ENCODE measurements at places on chromosomes 7 and 10.

DNA sequence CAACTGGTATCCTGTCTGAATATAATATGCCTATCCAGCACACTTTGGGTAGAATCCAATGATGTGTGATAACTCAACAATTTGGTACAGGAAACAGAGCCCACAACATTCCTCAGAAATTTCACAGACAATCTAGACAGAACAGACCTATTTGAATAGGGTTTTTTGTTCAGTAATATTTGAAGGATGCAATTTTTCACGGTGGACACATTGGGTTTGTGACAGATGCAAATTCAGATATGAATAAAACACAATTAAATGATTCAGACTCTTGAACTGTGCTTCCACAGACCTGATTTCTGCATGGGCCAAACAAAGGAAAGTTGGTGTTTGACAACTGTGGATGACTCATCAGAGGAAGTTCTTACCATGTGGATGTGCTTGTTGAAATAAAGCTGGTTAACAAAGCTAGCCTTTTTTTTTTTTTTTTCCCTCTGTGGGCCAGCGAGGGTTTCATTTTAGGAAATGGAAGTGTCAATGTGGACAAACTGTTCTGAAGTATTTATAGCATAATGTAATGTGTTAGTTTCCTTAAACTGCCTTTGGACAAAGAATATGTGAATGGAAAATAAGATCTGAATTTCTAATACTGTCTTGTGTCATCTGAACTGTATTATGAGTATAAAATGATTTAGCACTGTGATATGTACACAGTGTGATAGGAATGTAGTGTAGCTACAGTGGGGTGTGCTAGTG, 43.2 kb upstream of the FAM133B start:
- no peak for DNase-seq

GRCh38 chr10:8054494-8055407, at the start of gene GATA3:
Gene GATA3 (plus strand): TSS chr10:8054688. CDS start chr10:8055656, 968 bp downstream.
- DNase-seq = no peak

- no peak for DNase-seq
Measured at GRCh38 chr10:69090685-69091084, 2.8 kb downstream of the SRGN start.

DNA sequence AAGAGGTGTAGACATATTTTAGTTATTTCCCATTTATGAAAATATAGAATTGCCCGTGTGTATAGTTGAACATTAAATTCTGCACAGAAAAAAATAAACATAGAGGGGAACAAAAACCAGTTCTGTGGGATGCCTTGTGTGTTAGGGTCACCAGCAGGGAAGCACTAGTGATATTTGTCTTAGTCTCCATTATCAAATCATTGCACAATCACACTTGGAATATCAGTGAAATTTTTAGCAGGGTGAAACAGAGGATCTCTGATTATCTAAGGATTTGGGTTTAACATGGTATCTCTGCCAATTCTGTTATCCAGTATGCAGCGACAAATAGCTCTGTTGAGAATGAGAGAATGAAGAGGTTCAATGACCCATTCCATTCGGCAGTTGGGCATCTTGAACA, 496.0 kb upstream of the POM121L12 start:
- no peak for DNase-seq

DNA sequence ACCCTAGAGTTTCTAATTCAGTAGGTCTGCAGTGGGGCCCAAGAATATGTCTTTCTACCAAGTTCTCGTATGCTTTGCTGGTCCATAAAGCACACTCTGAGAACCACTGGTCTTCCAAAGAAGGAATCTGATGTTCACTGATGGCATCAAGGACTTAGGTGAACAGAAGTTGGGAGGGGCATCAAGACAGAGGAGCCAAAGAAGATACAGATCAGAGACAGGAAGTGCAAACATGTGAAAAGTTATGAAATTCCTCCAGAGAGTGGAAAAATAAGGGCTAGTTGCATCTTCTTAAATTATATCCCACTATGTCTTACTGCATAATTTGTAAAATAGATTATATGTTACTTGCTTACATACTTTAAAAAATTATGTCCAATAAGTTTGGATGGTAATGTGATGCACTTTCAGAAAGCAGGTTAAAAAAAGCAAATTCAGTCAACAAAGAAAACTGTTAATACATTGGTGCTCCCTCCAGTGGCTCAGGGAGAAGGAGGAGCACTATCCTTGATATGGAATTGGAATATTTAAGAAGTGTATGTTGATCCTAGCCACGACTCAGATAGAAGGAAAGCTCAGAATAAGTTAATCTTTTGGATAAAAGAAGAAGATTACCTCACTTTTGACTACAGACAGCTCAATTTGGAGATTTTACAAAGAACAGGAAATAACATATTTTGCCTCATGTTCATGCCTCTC, 35.8 kb downstream of the CREB3L2 start:
- DNase-seq = no peak

DNA sequence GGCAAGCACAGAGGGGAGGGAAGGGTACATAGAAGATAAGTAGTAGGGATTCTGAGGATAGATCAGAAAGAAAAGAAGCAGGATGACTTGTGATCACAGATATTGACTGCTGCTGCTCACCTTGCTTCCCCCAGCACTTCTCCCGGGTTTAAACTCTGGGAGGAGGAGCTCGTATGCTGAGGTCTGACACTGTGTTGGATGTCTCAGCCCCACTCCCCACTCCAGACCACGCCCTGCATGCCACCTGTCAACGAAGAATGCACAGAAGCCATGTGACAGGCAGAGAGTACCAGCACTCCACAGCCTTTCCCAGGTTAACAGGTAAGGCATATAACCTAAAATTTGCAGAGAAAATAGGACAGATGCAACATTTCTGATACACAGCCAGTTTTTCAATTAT, 388.9 kb downstream of the TNS3 start:
- no peak for DNase-seq

DNA sequence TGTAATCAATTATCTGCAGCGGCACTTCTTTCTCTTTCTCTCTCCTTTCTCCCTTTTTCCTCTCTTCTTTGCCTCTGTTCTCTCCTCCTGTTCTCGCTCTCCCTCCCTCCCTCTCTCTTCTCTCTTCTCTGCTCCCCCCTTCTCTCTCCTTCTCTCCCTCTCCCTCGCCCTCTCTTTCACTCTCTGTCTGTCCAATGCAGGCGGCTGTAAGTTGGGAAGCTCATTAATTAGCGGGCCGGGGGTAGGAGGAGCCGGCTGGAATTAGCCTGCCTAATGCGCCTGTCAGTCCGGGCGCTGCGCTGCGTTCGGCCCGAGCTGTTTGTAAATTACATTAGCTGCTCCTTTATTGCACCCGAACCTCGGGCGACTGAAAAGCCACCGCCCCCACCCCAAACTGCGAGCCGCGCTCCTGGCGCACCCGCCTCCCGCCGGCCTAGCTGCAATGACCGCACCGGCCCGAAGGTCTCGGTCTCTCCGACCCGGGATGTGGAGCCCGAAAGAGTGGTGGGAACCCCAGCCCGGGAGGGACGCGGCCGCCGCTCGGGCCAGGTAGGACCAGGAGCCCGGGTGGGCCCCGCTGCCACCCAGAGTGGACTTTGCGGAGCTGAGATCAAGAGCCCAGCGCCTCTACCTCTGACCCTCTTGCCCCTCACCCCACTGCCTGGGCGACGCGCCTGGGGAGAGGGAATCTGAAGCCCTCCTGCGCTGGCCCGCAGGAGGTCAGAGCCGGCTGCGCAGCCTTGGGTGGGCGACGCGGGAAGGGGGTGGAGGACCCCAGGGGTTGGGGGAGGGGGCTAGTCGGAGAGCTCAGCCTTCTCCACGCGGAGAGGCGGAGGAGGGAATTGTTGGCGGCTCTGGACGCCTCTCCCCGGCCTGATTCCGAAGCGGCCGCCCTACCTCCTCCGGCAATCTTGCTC, at the start of gene LBX1:
Gene LBX1 (minus strand): TSS at position 198 of the 917 bp plus-strand sequence. CDS start 648 bp downstream, outside the sequence.
- DNase-seq = no peak

- DNase-seq = no peak
Measured at GRCh38 chr10:123044391-123044790, 35.6 kb downstream of the ACADSB start.

- peak; percentile 43 for DNase-seq
Measured at GRCh38 chr7:26525398-26526264, 234.0 kb downstream of the SNX10 start.

- DNase-seq = no peak
Measured at GRCh38 chr7:42947521-42947920, 15.3 kb downstream of the MRPL32 start.

DNA sequence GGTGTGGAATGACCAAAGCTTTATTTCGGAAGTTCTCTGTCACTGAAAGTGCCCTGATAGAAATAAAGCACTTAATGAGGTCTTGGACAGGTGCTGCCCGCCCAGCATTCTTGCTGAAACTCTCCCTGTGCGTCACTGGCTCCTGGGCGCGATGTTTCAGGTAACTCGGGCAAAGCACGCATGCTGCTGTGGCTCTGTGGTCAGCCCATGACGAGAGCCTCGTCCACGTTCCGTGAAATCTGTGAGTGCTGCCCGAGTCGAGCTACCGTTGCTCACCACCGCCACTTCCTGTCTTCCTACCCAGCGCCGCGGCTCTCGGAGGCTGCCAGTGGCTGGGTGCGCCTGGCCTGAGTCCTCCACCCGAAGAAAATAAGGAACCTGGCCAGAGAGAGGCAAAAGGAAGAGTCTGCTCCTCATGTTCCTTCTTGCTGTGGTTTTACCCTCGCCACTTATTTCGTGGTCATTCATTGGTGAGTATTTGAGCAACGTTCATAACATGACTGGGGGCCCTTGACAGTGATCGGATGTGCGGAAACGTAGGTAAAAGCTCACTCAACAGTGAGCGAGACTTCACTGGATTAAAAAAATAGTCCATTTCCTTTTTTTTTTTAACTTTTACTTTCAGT, 95.5 kb downstream of the MAP3K8 start:
- DNase-seq = no peak

- DNase-seq = no peak
Measured at GRCh38 chr7:151754142-151754590, 122.7 kb downstream of the PRKAG2 start.

DNA sequence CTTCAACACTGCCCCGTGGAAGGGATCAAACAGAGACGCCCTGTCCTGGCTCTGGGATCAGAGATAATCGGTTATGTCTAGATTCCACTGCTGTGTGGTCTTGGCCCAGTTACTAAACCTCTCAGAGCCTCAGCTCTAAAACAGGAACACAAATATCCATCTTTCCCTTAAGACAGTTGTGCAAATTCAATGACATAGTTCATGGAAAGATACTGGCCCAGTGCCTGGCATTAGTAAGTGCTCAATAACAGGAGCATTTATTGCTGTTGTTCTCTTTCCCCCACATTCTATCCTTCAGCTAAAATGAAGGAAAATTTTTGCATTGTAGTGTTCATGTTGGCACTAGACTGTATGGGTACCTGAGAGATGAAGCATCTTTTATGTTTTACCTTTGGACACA, 58.6 kb downstream of the TACC2 start:
- DNase-seq = no peak

GRCh38 chr10:21934307-21934706, 69.2 kb downstream of the DNAJC1 start:
- no peak for DNase-seq

GRCh38 chr10:124648738-124649137, 95.4 kb downstream of the FAM53B start:
- DNase-seq = peak; percentile 64

- no peak for DNase-seq
Measured at GRCh38 chr10:60237977-60238758, 151.5 kb downstream of the ANK3 start.

DNA sequence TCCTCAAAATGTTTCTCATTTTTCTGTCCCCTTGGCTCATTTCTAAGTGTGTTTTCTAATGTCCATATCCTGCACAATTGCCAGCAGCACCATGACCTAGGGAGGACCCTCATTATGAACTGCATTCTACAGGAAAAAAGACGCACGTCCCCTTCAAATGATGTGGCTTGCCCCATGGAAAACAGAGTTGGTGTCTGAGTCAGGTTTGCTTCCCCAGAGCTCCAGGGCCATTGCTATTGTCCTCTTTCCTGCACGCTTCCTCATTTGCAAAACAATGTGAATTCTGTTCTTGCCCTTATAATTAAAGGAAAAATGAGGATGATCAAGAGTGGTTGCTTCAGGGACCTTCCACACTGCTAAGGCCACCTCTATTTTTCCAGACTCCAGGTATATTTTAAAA, 14.7 kb upstream of the ASB4 start:
- no peak for DNase-seq

DNA sequence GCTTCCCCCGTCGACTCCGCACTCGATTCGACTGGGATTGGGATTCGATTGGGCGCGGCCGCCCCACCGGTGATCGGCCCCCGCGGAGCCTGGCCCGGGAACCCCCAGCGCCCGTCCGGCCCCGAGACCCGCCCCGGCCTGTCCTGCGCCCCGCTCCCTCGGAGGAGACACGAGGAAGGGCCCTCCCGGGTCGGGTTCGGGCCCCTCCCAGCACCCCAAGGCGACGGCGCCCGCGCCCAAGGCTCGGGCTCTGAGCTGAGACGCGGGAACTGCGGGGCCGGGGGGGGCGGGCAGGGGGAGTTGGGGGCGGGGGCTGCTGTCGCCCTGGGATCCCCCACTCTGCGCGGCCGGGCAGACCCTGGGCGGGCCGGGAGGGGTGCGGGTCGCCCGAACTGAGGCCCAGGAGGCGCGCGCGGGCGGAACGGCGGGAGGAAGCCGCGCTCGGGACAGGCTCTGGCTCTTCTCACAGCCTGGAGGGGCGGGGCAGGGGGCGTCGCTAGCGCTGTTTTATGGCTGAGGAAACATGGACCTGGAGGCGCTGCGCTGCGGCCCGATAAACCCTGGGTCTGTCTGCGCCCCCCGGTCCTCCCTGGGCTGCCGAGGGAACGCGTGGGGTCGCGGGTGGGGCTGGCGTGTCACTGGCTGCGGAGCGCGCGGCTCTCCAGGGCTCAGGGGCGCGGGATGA, 1.7 kb upstream of the NKX6-2 start:
- no peak for DNase-seq

GRCh38 chr7:131606346-131607290, 50.2 kb upstream of the PODXL start:
- no peak for DNase-seq

GRCh38 chr10:120506674-120507073, 49.6 kb downstream of the PLPP4 start:
- no peak for DNase-seq

- DNase-seq = no peak
Measured at GRCh38 chr7:28893888-28894287, 64.2 kb downstream of the TRIL start.

GRCh38 chr10:29522918-29523317, 111.9 kb downstream of the SVIL start:
- no peak for DNase-seq

GRCh38 chr10:114556236-114557122, 101.6 kb downstream of the ABLIM1 start:
- no peak for DNase-seq

GRCh38 chr7:115678086-115678982, 352.2 kb downstream of the TFEC start:
- no peak for DNase-seq

- no peak for DNase-seq
Measured at GRCh38 chr10:4541292-4541691, 284.7 kb upstream of the AKR1E2 start.

- no peak for DNase-seq
Measured at GRCh38 chr10:86263209-86263608, 103.4 kb downstream of the GRID1 start.
